Right ventricle myocardium inferior (tissue), 1 donor: ENCODE measurements at places on chromosomes 16 and 17.

GRCh38 chr17:8745586-8746500 lies 1.2 kb upstream of the CCDC42 start:
- peak; percentile 87 for DNase-seq

DNA sequence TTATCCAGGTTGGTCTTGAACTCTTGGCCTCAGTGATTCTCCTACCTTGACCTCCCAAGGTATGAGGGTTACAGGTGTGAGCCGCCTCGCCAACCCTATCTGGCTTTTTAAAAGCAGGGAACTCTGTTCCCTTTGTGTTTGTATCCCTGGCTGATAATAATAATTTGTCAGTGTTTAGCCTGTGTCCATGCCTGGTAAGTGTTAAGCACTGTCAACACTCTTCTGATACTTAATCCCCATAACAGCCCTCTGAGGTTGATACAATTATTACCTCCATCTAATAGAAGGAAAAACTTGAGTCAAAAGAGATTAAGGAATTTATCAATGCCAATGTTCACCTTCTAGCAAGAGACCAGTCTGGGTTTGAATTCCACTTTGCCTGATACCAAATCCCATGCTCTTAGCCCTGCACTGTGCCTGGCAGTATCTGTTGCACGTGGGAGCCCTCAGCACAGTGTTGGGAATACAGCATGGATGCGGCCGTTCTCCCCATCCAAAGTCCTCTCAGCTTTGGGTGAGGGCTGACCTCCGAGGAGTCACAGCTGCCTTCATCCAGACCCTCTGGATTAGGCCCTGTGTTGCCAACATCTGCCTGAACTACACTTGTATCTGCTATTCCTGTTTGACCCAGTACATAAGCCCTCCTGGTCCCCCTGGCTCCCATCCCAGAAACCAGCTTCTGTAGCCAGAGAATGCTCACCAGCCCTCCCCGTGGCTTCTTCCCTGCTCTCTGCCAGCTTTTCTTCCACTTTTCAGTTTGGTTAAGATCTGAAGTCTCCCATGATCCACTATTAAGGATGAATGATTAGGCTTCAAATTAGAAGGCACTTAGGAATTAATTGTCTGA lies 335.6 kb upstream of the ASIC2 start:
- no peak for DNase-seq

DNA sequence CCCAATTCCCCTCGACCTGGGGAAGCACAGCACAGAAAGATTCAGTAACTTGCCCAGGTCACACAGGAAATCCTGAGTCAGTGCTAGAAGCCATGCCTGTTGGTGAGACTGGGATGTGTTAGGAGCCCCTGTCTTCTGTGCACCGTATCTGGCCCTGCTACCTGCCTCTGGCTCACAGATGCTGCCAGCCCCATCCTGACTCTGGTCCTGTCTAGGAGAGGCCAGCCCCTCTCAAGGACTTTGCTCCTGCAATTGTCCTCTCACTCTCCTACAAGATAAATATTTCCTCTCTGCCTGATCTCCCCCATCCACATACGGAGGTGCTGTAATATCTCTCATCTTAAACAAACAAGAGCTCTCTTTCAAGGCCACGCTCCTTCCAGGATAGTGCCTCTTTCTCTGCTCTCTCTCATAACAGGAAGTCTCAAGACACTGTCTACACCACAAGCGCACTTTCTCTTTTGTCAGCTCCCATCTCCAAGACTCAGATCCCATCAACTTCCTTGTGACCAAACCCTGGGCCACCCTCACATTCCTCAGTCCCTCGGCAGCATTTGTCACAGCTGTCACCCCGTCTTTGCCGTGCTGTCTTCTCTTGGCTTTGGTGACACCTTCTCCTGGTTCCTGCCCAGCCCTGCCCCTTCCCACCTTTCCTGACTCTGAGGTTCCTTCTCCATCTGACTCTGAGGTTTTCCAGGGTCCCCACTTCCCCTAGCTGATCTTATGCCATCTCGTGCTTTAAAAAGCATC lies 1.9 kb downstream of the SLC13A2 start:
- DNase-seq = no peak

DNA sequence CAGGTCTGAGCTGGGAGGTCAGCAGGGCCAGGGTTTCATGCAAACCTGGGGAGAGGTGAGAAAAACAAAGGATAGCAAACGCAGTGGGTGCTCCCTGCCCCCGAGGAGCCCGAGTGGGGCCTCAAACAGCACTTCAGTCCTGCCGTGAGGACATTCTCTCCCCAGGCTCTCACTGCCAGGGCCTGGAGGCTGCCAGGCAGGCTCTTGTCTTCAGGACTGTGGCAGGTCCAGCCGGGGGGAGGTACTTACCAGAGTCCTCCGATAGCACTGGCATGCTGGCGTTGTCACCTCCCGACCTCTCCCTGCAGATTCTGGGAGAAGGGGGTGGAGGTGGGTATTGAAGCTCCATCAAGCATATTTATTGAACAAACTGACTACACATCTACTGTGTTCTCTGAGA lies 1.3 kb downstream of the MPP3 start:
- DNase-seq = peak; percentile 83

GRCh38 chr17:78130090-78130436 lies 508 bp upstream of the TMC8 start:
- peak; percentile 2 for DNase-seq

- DNase-seq = no peak
Measured at GRCh38 chr16:21103941-21104860, 46.4 kb downstream of the DNAH3 start.

GRCh38 chr17:12365805-12366204 lies 299.9 kb upstream of the MYOCD start:
- DNase-seq = no peak

- DNase-seq = no peak
Measured at GRCh38 chr16:86899151-86899550, 320.8 kb downstream of the FOXL1 start.

GRCh38 chr16:67881621-67882161 lies 3.0 kb upstream of the NRN1L start:
- peak; percentile 74 for DNase-seq

DNA sequence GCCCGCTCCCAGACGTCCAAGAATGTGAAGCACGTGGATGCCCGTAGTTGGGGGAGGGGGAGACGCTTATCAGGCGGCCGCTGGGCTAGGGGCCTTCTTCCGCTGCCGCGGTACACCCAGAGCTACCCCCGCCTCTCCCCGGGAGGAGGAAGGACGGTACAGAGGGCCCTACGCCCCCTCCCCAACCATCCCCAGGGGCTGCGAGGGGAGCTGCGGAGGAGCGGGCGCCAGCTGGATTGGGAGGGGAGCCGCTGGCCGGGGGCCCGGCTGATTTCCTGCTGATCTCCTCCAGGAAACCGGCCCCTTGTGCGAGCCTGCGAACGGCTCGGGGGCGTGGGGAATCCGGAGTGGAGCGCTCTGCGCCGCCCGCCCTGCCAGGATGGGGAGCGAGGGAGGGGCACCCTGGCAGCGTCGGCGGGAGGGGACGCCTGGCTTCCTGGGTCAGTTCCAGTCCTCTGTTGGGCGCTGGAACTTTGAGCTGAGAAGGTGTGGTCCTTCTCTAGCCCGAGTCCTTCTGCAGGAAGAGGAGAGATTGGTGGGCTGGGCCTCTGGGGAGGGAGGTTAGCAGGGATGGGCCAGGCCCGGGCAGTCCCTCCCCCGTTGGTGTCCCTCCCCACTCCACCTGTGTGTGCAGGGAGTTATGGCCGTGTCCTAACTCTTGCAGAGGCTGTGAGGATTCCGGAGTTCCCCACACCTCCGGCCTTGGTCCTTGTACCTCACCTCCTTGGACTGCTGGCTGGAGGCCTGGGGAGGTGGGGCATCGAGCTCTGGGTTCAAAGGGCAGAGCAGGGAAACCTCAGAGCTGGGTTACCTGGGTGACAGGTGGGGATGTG lies 19.2 kb downstream of the GJD3 start:
- DNase-seq = peak; percentile 90

GRCh38 chr16:79800016-79800608 lies 199.6 kb upstream of the MAF start:
- DNase-seq = no peak

- DNase-seq = no peak
Measured at GRCh38 chr17:30477774-30478115, 537 bp downstream of the GOSR1 start.

GRCh38 chr16:75238853-75239541 lies 12.4 kb downstream of the BCAR1 start:
- no peak for DNase-seq

GRCh38 chr17:77462090-77462489 lies 321.3 kb downstream of the SEC14L1 start:
- DNase-seq = no peak

- DNase-seq = peak; percentile 79
Measured at GRCh38 chr16:49575346-49576172, 202.0 kb downstream of the C16orf78 start.

GRCh38 chr17:19770985-19771735 lies 23.1 kb upstream of the ALDH3A1 start:
- no peak for DNase-seq

DNA sequence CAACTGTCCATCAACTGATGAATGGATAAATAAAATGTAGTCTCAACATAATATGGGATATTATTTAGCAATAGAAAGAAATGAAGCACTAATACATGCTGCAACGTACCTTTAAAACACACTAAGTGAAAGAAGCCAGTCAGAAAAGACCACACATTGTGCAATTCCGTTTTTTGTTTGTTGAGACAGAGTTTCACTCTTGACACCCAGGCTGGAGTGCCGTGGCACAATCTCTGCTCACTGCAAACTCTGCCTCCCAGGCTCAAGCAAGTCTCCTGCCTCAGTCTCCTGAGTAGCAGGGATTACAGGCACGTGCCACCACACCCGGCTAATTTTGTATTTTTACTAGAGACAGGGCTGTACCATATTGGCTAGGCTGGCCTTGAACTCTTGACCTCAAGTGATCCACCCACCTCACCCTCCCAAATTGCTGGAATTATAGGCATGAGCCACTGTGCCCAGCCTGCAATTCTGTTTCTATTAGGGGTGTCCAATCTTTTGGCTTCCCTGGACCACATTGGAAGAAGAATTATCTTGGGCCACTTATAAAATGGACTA lies 40.1 kb downstream of the SCNN1B start:
- no peak for DNase-seq

- no peak for DNase-seq
Measured at GRCh38 chr17:76446449-76447231, 6.3 kb downstream of the UBE2O start.
